ENCODE measurements at places on chromosomes 7 and 10.

DNA sequence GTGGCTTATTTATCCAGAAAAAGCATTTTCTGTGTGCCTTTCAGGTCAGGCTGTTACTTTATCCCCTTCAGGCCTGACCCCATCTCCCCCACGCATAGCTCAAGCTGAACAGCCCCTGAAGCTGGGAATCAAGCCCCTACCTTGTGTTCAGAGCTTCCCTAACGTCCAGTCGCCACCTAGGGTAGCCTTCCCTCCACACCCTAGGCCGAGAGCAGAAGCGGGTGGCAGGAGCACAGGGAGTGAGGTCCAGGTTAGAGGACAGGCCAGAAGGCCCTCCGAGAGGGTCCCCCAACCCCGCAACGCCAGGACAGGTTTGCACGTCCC lies 479 bp upstream of the SEMA4G start:
- DNase-seq = no peak

DNA sequence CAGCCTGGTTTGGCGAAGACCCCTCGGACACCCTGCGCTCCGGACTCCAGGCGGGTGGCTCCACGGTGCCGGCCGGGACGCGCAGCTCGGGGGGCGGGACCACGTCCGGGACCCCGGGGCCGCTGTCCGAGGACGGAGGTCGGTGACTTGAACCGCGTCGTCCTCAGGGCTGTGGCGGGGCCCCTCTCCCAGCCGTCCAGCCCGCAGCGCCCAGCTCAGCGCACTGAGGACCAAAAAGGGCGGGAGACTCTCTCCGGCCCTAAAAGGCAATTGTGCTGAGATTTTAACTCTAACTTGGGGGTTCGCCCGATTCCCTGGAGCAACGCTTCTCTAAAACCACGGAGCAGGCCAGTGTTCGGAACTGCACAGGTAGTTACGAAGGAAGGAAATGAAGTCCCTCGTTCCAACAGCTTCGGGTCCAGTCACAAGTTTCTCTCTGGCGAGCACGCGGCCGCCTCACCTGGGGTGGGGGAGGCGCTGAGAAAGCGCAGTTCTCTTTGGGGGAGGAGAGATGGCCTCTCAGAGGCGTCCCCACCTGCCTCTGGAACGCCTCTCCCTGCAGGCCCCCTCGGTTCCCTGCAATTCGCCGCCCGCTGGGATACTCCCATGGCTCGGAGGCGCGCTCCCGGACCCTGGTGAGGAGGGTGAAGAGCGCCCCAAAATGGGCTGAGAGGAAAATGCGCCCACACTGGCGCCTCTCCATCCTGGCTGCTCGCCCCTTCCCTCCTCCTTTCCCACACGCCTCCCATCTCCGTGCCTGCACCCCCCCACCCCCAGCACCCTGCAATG lies 352.7 kb downstream of the DNAJB6 start:
- no peak for DNase-seq

- DNase-seq = no peak
Measured at GRCh38 chr10:86385806-86386205, 19.2 kb upstream of the GRID1 start.

DNA sequence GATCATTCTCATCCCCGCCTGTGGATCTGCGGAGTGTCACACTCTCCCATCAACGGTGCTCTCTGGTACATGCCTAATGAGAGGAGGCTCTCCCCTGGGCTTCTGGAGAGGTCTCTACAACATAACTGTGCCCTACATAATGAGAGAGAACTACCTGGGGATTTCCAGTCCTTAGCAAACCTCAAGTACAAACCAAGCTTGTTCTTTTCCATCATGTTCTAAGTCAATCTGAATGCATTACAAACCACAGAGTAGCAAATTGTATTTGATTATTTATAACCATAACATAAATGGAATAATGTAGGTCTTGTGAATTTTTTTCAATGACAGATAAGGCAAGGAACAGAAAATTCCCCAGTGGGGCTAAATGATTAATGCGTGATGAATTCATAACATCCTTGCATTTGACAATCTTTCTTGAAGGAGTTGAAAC lies 412.4 kb upstream of the NRP1 start:
- no peak for DNase-seq

DNA sequence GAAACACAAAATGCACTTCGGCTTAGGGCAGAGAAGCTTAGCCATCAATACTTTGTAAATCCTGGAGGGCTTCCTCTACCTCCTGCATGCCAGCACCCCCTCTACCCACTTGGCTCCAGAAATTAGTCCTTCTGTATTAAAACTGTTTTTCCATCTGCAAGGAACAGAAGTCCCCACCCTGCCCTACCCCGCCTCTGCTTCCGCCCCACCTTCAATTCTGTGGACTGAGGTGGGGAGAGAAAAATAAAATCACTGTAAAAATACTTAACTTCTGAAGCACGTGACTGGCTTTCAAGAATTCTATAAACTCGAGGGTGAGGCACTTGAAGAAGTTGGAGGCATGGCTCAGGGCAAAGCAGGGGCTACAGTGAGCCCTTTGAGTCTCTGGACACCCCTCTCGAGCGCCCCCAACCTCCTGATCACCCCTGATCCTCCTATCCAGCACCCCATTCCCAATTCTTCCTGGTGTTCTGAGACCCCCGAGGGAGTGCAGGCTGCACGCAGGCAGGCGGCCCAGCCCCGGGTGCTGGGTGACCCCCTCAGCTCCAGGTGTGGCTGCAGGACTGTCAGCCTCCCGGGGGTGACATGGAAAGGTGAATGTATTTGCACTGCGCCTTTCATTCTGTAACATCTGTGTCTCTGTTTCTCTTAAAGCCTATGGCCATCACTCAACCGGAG lies 7.3 kb upstream of the KIAA1217 start:
- no peak for DNase-seq

DNA sequence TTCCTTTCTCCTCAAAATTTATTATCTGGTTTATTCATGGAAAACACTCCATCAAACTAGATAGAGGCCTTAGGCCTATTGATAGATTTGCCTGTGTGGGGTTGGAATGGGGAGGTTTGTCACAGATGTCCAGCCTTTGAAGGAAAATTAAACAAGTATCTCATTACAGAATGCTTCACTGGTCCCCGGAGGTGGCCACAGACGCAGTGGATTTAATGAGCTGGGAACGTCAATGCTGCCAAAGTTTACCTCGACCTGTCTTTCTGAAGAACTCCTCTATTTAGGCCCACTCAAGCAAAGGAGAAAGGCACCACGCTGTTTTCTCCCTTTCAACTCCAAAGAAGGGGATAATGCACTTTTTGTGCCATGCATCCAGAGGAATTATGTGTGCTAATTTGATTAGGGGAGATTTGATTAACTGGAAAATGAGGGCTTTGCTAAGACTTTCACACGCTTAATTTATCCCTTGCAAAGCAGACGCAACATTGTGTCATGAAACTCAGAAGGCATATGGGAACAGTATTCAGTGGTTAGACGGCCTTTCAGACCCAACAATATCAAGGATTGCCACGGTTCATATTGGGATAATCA lies 558.8 kb upstream of the GALNT17 start:
- no peak for DNase-seq
